ENCODE measurements at places on chromosomes 13 and 19.

DNA sequence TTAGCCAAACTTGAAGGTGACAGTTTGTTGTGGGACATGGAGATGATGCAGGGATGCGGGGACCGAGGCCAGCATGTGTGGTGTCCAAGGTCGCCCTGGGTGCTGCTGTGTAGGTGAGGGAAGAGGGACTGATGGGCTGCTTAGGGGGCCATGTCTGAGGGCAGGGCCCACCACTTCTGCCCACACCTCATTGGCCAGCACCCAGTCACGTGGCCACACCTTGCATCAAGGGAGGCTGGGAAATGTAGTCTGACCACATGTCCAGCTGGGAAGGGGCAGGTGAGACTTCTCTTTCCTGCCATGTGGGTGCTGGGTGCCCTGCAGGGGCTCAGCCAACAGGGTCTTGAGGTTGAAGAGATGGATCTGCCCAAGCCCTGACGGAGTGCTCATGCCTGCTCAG is 88.9 kb downstream of the KDM4B start:
- DNase-seq, result no peak

- no peak for DNase-seq
These were observed 106.7 kb downstream of the OLFM4 start for GRCh38 chr13:53135301-53135700.

- DNase-seq, result no peak
These were observed 95.1 kb downstream of the NUFIP1 start for GRCh38 chr13:44894001-44894770.

- DNase-seq, result no peak
These were observed 23.1 kb upstream of the CDC16 start for GRCh38 chr13:114211446-114212157.

GRCh38 chr13:20049558-20050473 is 91.3 kb downstream of the ZMYM2 start:
- DNase-seq, result no peak

DNA sequence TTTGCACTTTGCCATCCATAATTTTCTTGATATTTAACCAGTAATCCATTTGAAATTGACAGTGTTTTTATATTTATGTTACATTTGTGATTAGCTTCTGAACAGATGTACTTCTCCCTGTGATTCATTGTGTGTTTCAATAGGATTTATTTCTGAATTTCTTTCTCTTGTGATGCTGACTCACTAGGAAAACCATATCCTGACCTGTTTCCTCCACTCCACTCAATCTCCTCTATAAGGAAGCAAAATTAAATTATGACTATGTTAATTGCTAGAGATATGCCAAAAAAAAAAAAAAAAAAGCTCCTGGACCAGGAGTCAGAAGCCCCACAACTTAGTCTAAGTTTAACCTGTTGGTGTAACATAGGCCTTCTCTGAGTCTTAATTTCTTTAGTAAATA is 614.6 kb upstream of the SPRY2 start:
- no peak for DNase-seq

GRCh38 chr13:24032674-24033073 is 127.8 kb upstream of the SPATA13 start:
- no peak for DNase-seq

DNA sequence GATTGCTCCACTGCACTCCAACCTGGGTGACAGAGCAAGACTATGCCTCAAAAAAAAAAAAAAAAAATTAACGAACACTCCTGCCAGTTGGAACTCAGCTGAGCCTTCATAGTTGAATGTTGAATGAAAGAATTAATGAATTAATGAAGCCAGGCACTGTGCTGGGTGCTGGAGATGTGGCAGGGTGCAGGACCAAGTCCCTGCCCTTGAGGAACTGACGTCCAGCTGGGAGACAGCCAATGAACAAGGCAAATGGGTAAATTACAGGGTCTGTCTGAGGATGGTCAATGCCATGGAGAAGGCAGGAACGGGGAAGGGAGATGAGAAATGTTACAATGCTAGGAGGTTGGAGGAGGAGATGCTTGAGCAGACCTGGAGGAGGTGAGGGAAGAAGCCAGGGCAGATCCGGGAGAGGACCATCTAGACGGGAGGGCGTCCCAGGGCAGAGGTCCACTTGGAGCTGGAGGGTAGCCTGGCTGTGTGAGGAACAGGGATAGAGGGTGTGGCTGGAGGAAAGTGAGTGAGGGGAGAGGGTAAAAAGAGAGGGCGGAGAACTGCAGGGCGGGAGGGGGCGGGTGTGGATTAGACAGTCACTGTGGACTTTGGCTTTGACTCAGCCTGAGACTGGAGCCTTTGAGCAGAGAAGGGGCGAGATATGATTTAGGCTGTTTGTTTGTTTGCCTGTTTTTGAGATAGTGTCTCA is 16.8 kb upstream of the IGSF23 start:
- no peak for DNase-seq

DNA sequence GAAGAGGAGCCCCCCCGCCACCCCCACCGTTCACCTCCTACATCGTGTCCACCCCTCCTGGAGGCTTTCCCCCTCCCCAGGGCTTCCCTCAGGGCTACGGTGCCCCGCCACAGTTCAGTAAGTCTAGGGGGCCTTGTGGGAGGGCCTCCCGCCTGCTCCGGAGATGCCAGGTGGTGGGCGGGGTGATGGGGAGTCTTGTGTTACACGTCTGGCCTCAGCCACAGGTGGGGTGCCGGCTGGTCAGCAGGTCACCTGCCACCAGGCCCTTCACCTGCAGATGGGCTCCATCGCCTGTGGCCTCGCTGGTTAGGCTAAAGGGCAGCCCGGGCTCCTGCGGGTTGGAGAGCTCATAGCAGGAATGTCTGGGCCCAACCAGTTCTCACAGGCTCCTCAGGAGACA is 8.0 kb upstream of the RPS15 start:
- no peak for DNase-seq

- no peak for DNase-seq
These were observed 6.2 kb downstream of the PRKD2 start for GRCh38 chr19:46710687-46711086.

DNA sequence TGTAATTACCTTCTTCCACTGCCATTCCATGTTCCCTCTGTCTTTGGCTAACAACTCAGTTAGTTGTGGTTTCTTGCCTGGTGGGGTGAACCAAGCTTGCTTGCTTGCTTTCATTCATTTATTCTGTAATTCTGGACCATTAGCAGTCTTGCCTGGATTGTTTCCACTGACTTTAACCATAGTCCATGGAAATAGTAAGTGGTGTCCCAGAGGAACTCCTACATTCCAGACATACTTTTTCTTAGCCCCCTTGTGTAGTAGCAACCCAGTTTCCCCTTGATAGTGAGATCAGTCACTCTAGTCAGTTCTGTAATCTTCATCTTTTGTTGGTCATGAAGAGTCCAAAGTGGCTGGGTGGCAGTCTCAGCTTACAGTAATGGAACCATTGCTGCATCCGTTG is 23.2 kb downstream of the PDS5B start:
- no peak for DNase-seq

Data from stimulated activated CD8-positive, alpha-beta memory T cell treated with anti-CD3 and anti-CD28 coated beads, Interleukin-4, amount 100 ng/mL, for 4 hours (primary cell).